Foreskin fibroblast (primary cell): ENCODE measurements at places on chromosomes 2 and 18.

DNA sequence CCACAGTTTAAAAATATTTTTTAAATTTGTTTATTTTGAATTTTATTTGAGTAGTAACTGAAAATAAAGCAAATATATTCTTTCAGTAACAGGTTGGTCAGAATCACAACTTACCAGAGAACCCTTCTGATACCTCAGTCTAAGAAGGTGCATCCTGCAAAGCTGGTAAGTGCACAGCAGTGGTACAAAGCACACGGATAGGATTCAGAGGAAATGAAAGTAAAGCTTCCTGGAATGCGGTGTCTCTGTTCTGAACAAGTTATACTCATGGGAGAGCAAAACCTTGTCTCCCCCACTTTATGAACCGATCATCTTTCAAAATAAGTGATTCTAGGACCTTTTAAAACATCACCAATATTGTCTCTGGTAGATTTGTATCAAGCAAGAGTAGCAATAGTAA is 398.3 kb downstream of the TMX3 start:
- peak; percentile 45 for DNase-seq

GRCh38 chr2:181052523-181052891 is 72.1 kb downstream of the UBE2E3 start:
- no peak for DNase-seq

GRCh38 chr2:158806941-158807340 is 11.8 kb downstream of the DAPL1 start:
- no peak for DNase-seq

DNA sequence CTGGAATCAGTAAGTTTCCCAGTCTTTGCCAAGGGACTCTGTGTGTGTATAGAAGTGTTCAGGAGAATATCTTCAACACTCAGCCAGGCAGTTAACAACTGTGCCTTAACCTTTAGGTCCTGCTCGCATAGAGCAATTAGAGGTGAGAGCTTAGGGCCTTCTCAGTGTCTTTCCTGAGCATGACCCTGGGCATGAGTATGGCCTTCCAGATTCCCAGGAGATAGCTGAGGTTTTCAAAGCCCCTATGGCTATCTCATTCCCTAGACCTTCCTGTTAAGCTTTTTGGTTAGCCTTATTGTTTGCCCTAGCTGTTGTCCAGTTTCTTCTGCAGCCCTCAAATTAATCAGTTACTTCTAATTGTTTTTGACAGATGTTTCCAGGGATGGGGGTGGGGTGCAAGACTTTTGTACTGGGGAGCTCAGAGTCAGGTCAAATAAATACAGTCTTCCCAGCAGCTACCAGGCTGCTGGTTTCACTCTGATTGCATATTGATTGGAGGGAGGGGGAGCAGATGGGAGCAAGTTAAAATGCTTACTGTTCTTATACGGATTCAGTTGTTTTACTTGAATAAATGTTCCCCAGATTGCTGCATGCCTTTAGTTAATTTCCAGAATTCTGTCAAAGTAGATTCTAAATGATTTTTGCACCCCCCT is 23.1 kb downstream of the PDK1 start:
- DNase-seq: no peak

DNA sequence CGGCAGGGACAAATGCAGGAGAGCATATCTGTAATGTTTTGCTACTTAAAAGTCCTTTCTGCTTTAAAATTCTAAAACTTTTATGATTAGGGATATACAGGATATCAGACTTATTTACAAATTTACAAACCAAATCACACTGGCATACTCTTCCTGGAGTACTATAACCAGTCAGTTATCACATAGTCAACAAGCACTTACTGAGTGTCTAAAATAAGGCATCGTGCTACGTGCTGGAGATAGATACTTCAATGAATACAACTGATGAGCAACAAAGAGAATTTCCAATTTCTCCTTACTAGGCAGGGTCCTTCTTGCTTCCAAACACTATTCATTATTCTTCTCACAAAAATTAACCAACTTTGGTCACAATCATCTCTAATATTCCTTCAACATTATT is 113.5 kb downstream of the PLEKHM3 start:
- no peak for DNase-seq

- peak; percentile 80 for DNase-seq
Observed at GRCh38 chr2:240839152-240840143, 19.4 kb upstream of the KIF1A start.

GRCh38 chr2:121333834-121334558 is 49.0 kb upstream of the TFCP2L1 start:
- DNase-seq: no peak

- no peak for DNase-seq
Observed at GRCh38 chr18:1488957-1489356, 584.3 kb downstream of the ADCYAP1 start.

GRCh38 chr2:65957454-65957853 is 477.5 kb upstream of the MEIS1 start:
- DNase-seq: no peak

GRCh38 chr2:155895016-155895415 is 437.5 kb downstream of the NR4A2 start:
- no peak for DNase-seq

DNA sequence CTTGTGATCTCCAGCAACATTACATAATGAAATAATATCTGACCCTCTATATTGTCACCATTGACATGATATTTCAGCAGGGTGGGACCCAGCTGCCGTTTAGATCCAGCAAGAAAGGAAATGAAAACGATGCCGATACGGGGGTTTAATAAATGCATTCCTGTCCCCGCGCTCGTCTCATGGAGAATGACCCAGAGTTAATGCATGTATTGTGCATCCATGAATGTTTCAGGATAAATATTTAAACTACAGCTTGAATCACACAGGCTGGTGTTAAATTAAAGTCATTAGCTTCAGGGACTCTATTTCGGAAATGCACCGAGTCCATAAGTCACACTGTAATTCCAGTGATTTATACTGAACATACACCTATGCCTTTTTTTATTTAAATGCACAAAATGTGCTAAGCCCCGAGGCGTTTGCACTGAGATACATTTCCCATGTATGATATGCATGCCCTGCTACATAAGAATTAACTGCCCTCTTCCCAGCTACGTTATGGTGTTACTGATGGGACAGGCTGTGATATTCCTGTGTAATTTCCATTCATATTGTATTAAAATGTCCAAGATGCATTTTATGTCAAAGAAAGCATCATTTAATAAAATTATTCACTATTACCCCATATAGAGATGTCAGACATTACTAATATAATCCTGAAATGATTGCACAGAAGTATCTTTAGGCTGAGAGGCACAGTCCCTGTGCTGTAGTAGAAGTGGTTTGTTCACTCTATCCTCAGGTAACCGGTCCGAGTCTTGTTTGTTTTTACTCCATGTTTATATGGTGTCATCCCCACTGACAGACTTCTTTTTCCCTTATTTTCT is 109.3 kb upstream of the ZNF516 start:
- DNase-seq: no peak

- no peak for DNase-seq
Observed at GRCh38 chr18:22939649-22940048, 6.5 kb downstream of the RBBP8 start.

GRCh38 chr2:162967811-162968210 is 129.2 kb upstream of the KCNH7 start:
- no peak for DNase-seq

DNA sequence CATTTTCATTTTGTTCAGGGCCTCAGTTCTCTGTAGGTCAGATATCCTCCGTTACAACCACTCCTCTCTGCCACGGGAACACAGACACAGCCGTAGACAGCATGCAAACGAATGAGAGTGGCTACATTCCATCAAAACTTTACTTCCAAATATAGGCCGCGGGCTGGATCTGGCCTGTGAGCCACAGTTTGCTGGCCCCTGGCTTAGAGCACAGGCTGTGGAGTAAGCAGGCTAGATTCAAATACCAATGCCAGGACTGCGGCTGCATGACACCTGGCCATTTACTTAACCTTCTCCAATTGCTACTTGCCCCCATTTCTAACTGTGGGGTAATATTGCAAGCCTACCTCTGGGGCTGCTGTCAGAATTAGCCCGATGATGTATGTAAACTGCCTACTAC is 325.8 kb upstream of the POU3F3 start:
- DNase-seq: no peak

- DNase-seq: peak; percentile 10
Observed at GRCh38 chr2:204321910-204322751, 223.1 kb upstream of the PARD3B start.

DNA sequence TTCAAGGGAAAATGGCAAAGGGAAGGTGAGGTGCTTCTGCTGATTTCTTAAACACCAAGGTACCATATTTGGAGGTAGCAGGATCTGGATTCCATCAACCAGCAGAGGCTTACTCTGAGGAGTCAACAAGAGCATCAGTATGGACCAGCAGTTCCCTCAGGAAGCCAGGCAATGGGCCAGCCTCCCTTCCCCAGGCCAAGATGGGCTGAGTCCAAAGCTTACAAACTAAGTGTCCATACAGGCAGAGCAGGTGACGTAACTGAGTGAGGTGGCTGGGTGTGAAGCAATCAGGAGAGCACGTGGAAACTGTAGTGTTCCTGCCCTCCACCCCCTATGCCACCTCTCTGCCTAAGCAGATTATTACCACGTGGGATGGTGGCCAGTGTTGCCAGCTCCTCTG is 134.2 kb upstream of the HNRNPA3 start:
- DNase-seq: no peak

GRCh38 chr2:148065936-148066335 is 45.0 kb downstream of the MBD5 start:
- no peak for DNase-seq

DNA sequence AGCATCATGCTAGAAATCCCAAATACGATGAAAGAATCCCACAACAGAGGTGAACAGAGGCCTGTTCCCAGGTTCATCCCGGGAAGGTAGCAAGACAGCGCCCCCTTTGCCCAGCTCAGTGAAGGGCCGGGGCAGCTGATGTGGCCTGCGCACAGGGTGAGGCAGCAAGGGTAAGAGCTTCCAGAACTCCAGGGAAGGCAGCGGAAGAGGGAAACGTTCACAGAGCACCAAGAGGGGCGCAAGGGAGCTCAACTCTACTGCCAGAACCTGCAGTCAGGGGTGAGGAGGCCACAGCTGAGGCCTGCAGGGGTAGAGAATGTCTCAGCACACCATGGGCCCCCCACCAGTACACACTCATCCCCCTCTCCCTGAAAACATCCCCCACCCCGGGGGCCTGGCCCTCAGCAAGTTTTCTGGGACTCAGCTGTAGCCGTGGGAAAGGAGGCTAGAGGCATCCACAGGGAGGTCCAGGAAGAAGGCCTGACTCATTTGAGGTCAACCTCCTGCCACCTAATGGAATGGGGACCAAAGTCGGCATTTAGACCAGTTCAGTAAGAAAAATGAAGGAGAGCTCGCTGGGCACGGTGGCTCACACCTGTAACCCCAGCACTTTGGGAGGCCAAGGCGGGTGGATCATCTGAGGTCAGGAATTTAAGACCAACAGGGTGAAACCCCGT is 95.6 kb upstream of the ASAP2 start:
- DNase-seq: no peak

GRCh38 chr18:75200605-75201280 is 8.2 kb downstream of the PTGR3 start:
- peak; percentile 81 for DNase-seq

DNA sequence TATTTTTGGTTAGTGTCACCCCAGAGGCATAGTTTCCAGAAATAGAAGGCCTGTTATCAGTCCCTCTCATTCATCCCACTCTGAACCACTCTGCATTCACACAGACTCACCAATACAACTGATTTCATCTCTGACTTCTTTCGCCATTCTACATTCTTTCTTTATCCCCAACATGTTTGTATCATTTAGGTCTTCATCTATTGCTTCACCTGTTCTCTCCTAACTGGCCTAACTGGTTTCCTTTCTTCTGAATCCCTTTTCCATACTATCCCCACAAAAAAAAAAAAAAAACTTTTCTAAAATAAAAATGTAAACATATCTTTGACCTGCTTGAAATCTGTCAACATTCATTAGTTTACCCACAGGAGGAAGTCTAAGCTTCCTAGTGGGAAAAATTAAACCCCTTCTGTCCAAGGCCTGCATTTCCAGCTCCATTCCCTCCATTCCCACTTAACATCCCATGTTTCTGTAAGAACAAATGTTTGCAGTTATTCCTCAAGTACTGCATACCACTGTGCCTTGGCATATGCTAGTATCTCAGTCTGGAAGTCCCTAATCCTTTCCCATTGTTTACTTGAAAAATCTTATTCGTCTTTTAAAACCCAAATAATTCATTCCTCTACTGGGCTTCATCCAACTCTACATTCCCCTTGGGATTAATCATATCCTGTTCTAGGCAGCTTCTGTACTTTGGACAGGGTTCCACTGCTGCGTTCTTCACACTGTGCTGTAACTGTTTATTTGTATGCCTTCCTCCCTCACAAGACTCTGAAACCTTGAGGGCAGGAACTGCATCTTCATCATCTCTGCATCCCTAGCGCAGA is 68.5 kb downstream of the FIGN start:
- peak; percentile 84 for DNase-seq

DNA sequence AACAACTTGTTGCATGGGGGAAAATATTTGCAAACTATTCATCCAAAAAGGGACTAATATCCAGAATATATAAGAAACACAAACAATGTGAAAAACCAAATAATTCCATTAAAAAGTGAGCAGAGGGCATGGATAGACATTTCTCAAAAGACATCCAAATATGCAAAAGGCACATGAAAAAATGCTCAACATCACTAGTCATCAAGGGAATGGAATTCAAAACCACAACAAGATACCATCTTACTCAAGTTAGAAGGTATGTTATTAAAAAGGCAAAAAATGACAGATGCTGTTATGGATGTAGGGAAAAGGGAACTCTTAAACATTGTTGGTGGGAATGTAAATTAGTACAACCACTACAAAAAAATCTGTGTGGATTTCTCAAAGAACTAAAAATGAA is 396.5 kb downstream of the CCDC85A start:
- DNase-seq: peak; percentile 0

DNA sequence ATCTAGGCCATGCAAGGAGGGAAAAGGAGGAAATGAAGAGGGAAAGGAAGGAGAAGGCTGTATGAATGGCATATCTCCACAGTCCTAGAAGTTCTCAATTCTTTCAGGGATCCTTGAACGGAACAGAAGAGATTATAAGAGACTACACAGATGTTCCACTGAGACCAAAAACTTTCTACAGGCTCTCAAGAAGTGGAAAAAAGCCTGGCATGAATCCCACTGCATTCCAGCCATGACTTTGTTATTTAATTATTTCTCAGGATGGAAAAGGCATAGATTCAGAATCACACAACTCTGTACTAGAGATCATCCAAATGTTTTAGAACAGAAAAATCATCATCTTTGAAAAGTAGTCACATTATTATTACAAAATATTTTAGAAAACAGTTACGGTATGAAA is 131.7 kb upstream of the CDH20 start:
- DNase-seq: no peak

DNA sequence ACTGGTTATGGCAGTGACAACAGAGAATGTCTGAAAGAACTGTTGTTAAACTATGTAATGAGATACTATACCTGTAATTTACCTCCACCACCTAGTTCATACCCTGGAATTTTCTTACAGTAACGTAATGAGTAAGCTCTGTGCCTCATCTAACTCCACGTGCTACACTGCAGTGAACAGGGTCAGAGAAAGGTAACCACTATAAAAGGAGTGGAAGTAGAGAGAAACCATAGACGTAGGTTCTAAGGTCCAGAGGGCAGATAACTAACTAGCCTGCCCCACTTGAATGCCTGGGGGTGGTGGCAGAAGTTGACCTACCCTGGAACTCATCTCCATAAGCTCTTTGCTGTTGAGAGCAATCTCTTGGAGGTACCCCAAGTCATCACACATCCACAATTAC is 32.0 kb upstream of the B4GALT6 start:
- DNase-seq: no peak

GRCh38 chr2:227482638-227483340 is 10.8 kb downstream of the AGFG1 start:
- DNase-seq: no peak
